ENCODE measurements at places on chromosomes 2 and 18. TPM values are rescaled to one million over a fixed set of nuclear protein-coding genes. Genes with fewer than 3 reads are reported as not detected.

DNA sequence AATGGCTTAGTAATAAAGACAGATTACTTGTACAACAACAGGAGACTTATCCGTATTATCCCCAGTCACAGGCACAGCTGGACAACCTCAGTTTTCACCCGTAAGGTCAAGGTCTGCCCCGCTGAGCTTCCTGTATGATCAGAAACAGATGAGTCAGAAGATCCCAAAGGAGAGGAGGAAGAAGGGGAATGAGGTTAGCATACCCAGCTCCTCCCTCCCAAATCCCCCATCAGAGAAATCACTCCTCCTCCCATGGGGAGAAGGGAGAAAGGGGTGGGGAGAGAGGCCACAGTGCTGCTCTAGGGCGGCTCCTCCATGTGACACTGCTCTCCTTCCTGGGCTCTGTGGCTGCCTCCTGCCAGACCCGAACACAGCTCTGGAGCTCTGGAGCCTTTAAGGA lies 53.8 kb upstream of the SPTBN1 start:
- DNase-seq, result peak; percentile 13

- DNase-seq, result no peak
Observed at GRCh38 chr2:20381457-20381856, 30.8 kb upstream of the PUM2 start.

- DNase-seq, result no peak
Observed at GRCh38 chr2:73780237-73780582, 307 bp upstream of the DUSP11 start.

Gene DSG1
- not detected for total RNA-seq

Gene DSG4
- not detected for total RNA-seq

DNA sequence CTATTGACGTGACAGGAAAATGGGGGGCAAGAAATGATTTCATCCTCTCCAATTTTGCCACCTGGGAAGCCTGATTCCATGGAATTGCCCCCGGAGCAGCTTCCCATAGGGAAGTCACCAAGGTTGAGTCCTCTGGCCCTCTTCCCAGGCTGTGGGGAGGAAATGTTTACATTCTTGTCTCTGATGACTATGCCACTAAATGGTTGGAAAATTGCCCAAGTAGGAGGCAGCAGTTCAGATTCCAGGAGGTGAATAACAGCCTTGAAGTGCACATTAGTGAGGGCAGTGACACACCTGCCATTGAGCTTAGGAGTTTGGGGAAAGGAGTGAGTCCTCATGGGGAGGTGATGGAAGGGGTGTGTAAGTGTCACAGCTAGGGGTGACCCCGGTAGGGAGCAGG lies 449.2 kb upstream of the DCC start:
- no peak for DNase-seq

- peak; percentile 64 for DNase-seq
Observed at GRCh38 chr18:35407871-35408481, 30.8 kb upstream of the ZNF396 start.

GRCh38 chr2:162333968-162334367 lies 10.0 kb upstream of the GCA start:
- DNase-seq, result peak; percentile 24

DNA sequence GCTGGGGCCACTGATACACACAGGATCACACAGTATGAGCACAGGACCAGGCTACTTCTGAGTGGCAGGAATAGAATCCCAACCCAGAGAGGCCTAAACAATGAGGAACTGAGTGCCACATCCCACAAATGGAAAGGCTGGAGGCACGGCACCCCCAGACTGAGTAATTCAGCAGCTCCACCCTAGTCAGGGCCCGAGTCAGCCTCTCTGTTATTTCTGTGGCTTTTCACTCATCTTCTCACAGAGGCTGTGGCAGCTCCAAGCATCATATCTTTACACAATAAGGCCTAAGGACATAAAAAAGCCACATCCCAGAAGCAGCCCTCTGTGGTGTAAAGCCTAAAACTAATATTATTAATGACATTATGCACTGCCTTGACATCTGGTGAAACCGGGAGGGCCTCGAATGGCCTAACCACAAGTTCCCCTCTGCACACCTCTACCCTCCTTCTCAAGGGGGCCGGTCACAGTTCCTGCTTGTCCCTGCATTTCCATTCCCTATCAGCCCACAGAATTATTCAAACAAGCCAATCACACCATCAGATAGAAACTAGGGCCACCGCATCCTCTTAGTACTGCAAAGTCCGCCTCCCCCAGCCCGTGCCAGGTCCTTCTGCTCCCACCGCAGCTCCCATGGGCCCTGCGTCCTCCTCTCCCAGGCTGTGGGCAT lies 12.5 kb upstream of the MAL start:
- DNase-seq, result no peak

DNA sequence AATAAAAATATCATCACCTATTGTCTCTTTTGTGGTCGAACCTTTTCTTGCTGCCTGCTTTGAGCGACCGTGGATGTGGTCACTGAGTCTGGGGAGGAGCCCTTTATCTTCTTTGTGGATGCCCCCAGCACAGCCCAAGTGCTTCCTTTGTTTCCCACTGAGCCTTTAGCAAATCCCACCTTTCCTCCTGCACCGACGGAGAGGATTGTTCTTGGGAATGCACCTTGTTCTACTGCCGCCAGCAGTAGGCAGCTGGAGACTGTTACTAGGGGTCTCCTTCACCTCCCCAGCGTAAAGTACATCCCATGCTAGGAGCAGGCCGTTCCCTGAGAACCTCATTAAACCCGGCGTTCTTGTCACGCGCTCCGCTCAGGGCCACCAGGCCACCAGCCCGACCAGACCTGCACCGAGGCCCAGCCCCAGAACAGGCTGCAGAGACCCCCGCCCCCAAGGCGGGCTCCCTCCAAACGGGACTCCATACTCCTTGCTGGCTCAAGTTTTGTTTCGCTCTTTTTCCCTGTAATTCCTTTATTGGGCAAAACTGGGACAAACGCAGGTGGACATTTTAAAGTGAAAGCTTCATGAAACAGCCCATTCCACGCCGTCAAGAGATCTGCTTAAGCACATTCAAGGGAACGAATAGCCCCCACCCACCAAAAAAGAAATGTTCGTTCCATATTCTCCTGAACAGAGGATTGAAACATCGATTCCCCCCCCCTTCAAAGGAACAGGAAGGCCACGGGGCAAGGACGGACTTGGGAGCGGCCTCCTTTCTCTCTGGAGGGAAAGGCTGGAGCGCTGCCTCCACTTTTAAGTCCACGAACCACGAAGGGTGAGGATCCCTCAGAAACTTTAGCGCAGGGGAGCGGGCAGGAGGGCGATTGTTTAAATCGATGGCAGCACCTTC lies 1.1 kb upstream of the MAT2A start:
- DNase-seq, result peak; percentile 75

- DNase-seq, result no peak
Observed at GRCh38 chr2:175950512-175950911, 51.6 kb downstream of the LNPK start.

Gene OST4
- 197 TPM for total RNA-seq

- peak; percentile 11 for DNase-seq
Observed at GRCh38 chr18:69982417-69982816, 34.7 kb upstream of the CD226 start.

GRCh38 chr2:109148117-109148746 lies 19.2 kb downstream of the SH3RF3 start:
- no peak for DNase-seq

Gene UGT1A7
- not detected for total RNA-seq

DNA sequence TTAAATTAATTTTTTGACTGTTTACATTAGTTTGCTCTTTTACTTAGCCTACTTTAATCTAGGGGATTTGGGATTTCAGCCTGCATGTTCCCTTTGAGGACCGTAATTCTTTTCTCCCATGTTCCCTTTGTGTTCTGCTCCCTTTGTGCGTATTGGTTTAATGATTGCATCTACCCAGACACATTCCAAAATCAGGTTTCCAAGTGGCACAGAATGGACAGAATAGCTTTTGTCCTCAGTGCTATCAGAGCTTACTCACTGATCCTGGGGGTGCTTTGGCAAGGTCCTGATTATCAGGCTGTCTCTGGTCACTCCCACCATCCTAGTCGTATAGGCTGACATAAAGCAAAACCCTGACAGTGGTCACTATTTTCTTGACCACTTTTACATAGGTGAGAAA lies 867.5 kb downstream of the TSN start:
- no peak for DNase-seq

GRCh38 chr2:172196768-172197431 lies 94.2 kb upstream of the DLX2 start:
- DNase-seq, result no peak

DNA sequence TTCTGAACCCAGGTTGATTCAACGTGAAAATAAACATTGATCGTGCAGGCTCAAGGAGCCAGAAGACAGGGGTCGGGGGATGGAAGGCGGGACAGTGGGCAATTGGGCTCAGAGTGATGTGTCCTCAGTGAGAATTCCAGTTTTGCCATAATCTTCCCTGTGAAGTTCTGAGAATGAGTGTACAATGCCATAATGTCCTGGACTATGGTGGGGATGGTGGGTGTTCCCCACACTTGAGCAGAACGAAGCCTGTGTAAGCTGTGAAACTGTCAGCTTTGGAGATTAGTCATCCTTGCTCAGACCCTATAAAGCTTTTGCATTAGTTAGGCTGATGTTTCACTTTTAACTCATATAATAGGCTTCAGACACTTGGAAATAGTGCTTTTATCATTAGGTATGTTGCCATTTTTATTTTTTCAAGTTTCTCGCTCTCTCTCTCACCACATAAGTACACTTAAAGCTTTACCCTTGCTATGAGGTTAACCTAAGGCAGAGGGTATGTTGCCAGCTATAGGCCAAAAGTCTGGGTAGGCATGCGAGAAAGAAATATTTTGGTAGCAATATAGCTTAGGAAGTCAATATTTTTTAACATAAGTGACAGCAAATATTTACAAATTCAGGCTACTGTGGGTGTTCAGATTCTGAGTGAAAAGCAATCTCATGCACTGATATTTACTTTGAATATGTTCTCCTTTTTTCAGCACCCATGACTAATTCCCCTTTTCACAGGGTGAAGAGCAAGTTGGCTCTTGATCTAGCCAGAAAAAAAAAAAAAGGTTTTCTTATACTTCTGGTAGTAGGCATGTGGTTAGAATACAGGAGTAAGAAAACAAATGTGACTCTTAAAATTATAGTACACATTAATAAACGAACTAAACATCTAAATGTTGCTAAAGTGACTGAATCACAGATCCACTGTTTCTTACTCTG lies 47.2 kb downstream of the CDC42EP3 start:
- no peak for DNase-seq

Gene SRD5A2
- 0.04 TPM for total RNA-seq

Gene MRO
- total RNA-seq, result 1.7 TPM

Gene TMEM163
- 0.14 TPM for total RNA-seq

- DNase-seq, result no peak
Observed at GRCh38 chr2:42404676-42405075, 43.7 kb upstream of the COX7A2L start.

- no peak for DNase-seq
Observed at GRCh38 chr2:37852585-37853014, 72.5 kb upstream of the RMDN2 start.

Gene NT5C1B
- not detected for total RNA-seq

GRCh38 chr2:137435162-137435561 lies 529.1 kb upstream of the HNMT start:
- no peak for DNase-seq

- DNase-seq, result no peak
Observed at GRCh38 chr2:27281442-27281841, 787 bp upstream of the TRIM54 start.

DNA sequence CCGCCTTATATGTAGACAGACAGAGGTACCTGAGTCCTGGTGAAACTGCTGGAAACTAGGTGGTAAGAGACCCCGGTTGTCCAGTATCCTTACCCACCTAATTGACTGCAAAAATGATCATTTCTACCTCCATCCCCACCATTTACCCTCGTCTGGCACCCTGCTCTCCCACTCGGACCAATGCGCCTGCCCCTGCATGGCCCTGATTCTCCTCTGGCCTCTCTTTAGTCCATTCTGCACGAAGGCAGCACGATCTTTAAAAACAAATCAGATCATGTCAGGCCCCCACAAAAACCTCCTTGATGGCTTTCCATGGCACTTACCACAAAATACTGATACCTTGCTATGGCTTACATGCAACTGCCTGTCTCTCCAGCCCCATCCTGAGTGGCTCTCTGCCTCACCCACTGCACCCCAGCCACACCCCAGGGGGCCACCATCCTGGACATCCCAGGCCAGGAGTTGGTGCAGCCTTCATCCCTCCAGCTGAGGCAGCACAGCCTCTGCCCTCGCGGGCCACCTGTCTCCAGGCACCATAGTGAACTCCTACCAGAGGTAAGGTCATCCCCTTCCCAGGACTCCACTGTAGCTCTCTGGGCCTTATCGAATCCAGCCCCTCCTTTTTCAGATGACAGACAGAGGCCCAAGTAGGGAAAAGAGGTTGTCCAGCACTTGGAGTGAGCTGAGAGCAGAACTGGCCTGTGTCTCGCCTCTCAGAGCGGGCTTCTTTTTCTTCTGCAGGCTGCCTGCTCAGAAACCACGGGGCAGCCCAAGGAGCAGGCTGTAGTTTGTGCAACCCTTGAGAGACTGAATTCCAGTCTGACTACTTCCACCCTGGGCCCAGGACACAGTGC lies 12.3 kb upstream of the CIB4 start:
- no peak for DNase-seq

GRCh38 chr2:23077596-23077995 lies 307.4 kb upstream of the KLHL29 start:
- no peak for DNase-seq

DNA sequence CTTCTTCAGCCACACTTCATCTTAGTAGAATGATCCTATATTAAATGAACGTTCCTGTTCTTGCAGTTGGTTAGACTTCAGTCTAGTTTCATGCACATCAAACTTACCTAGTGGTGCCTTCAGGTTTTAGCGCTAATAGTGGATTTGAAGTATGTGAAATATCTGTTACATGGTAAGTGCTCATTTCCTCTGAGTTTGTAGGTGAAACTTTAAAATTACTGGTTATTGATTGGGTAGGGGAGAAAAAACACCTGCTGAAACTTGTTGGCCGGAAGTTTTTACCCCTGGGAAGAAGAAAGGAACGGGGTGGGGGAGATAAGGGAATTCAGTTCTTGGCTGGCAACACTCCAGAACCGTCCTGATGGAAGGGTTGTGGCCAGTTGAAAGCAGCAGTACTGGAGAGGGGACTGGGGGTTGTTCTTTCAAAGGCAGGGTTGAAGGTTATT lies 112.8 kb downstream of the SPTBN1 start:
- DNase-seq, result no peak

DNA sequence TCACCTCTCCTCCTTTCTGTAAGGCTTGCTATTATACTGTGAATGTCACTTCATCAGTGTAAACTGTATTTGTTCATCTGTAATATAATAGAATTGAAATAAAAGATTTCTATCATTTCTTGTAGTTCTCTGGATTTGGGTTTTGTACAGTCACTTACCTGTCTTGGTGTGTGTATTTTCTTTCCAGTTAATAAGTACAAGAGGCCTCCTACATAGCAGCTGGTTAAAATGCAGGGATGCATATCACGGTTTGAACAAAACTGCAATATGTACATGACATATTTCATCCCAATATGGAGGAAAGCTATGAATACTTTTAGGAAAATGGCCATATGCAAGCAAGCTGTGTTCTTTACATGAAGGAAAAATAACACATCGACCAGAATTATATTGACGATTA lies 5.4 kb upstream of the STAT1 start:
- no peak for DNase-seq

DNA sequence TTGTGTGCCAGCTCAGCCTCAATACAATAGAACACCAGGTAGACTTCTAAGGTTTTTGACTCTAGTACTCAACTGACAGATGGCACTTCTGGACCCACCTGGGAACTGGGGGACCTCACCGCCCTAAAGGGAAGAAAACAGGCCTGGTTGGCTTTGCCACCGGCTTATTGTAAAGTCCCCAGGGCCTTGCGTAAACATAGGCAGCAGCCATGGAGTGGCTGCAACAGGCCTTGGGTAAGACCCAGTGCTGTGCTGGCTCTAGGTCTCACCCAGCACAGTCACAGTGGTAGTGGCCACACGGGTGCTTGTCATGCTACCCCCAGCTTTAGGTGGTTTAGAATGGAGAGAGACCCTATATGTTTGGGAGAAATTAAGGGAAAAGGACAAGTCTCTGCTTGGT lies 230.7 kb upstream of the SESTD1 start:
- DNase-seq, result no peak
